ENCODE measurements at places on chromosomes 2 and 18. TPM values are rescaled to one million over a fixed set of nuclear protein-coding genes. Genes with fewer than 3 reads are reported as not detected.
A peak's percentile ranks its signal among the peaks of the same experiment; 100 is the strongest.

DNA sequence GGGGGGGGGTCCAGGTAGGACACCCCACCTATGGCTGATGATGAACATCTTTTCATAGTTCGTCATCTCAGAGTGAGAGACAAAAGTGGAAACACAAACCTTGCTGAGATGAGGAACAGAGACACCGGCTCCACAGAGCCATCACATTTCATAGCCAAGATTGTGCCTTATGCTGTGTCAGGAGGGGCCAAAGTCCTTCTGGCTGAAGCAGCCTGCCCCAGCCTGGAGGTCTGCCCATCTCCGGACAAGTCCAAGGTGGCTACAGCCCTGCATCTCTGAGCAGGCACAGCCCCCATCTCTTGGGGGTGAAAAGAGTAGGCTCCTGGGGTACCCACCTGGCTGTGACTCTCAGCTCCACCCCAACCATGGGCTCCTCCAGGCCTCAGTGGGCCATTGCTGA is 70.3 kb downstream of the ZBTB7C start:
- no peak for DNase-seq

- DNase-seq: no peak
These were observed 74.8 kb downstream of the AKAIN1 start for GRCh38 chr18:5122272-5122671.

DNA sequence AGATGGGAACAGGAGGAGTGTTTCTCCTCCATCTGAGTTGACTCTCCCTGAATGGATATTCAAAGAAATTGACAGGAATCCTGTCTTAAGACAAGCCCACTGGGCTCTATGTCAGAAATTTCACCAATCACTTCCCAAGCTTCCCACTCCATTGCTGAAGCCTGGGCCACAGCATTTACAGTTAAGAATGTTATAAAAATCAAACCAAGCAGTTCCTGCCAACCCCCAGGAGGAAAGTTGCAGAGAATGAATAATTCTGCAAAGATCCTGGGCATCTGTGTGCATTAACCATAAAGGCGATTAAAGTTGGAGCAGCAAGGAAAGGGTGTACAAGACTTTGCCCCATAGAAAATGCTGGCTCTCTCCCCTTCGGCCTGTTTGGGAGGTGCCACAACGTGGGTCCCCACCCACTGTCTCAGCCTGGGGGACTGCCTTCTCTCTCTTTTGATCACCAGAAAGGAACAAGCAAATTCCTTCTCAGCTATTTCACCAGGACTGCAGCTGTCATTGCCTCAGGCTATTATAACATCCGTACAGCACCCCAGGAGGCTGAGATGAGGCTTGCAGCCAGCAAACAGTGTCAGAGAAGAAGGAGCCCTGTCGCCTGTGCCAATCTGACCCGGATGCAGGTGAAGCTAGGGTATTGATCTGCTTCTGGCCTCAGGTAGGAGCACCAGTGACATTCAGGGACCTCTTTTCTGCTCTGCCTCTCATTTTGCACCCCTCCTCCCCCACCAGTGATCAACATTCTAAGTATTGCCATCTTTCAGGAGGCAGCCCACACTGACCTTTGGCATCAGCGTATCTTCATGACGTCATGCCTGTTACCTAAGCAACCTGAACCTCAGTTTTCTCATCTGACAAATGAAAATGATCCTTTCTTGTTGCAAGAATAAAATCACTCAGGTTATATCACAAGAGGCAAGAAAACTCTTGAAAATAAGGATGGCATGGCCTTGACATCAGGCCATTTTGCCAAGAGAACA is 219.0 kb downstream of the SH3BP4 start:
- DNase-seq: peak; percentile 56

- no peak for DNase-seq
These were observed 377.1 kb upstream of the SLC39A10 start for GRCh38 chr2:195279840-195280427.

DNA sequence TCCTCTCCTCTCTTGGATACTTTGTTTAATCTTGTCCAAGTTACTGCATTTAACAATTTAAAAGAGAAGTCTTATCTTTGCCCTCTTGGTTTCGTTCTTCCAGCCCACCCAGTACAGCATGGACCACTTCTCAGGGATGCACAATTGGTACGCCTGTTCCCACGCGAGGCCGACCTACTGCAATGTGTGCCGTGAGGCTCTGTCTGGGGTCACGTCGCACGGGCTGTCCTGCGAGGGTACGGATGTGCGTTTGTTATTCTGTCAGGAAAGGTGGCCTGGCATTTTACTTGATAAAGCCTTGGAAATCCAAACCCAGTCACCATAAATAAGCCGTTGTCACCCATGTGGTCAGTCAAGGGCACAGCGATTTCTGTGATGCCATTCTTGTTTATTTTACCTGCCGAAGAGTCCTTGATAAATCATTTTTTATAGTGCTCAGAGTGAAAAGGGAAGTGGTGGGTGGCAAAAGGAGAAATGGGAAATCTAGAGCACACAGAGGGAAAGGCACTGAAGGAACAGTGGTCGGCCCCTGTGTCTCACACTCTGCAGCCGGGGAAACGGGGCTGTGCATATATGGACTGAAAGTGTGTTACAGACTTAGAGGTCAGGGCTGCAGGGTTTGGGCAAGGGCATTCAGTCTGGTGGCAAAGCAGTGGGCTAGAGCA is 80.5 kb downstream of the DGKD start:
- no peak for DNase-seq

DNA sequence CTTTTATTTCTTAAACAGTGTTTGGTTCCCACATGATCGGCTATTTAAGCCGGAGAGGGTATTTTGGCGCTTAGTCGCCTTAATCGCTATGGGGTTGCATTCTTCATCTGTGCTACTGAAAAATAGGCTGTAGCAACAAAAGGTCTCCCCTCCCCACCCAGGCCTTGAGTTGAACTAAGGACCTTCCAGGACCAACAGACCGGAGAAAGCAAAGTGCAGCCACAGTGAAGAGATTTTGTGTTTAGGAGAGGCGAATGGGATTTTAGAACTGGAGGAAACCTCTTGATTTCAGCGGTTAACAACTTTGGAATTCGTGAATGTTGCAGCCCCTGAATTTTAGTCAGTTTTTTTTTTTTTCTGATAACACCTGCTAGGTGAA is 1.4 kb downstream of the ITGA6 start:
- no peak for DNase-seq

GRCh38 chr2:205908212-205909183 is 177.5 kb downstream of the INO80D start:
- no peak for DNase-seq

DNA sequence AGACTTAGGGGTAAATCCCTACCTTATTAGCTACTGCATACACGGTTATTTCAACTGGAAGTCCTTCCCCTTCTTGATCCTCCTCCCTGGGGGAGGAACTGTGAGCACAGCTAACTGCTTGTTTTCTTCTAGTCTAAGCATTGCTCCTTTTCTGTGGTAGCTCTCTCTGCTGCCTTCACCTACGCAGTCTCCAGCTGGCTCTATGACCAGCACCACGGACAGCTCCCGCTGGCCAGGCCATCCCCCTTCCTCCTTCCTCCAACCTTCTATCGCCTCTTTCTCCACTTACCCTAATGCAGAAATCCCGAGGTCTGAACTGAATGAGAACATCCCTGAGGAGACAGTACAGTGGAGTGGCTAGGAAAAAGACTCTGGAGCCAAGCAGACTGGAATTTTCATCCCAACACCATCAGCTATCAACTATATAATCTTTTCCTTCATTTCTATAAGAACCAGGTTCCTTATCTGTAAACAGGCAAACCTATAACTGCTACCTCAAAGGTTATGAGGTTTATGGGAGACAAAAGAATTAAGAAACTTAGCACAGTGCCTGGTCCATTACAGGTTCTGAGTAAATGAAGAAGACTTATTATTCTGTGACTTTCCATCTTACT is 4.7 kb upstream of the CFAP65 start:
- peak; percentile 28 for DNase-seq

- DNase-seq: no peak
These were observed 97.4 kb upstream of the DDX18 start for GRCh38 chr2:117717072-117717471.

- DNase-seq: no peak
These were observed 54.2 kb upstream of the FRZB start for GRCh38 chr2:182920631-182921056.

- DNase-seq: no peak
These were observed 108.1 kb downstream of the PRPF40A start for GRCh38 chr2:152609154-152609553.

DNA sequence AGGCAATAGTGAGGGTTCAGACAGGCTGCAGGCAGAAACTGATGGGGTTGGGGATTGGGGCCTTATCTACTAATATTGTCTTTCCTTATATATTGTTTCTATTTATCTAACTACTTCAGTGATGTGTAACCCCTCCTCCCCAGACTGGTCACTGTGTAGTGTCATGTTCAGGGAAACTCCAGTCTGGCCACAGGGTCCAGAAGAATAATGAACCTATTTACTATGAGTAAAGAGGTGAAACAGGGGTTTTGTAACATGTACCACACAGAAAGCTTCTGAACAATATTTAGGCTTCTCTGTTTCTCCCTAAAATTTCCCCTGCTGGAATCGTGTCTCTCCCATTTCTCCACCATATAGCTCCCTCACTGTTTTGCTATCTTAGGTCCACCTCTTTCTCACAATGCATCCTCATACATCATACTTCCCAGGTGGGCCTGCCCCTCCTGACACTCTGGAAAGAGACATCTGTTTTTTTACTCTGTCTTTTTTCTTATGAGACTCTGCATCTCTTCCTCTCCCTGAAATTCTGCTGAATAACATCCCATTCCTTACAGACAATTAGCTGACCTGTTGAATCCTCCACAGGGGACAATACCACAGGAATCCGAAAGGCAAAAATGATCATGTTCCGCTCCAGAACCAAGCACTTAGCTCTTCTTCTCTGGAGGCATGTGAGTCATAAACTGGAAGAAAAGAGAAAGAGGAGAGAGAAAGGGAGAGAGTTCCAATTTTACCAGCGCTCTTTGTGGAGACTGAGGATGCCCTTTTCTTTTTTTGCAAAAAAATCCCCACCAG is 154.8 kb downstream of the ZEB2 start:
- DNase-seq: peak; percentile 83

- no peak for DNase-seq
These were observed 41.4 kb upstream of the AKAIN1 start for GRCh38 chr18:5238371-5238976.

DNA sequence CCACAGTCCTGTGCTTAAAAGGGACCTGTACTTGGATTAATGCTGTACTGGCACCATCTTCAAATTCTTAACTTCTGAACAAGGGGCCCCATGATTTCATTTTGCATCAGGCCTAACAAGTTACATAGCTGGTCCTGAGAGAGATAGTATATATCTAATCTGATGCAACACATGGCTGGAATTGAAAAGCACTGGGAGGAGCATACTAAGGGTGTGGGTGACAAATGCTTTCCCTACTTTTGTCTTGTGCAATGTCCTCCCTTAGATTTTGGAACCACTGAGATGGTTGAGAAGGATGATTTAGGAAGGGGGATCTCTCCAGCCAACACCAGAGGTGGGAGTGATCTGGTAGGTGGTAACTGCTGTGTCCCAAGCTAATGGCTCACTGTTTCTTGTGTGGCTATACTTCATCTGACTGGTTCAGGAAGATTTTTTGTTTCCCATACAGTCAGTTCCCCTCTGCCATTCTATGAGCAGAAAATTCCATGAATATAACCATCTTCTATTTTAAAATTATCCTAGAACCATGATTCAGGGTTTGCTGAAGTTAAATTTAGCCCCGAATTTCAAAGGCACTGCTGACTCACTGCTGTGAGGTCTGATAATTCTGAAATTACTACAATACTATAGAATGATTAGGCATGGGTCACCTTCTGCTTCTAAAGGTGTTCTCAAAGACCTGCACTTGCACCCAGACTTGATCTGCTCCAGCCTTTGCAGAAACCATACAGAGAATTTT is 108.3 kb upstream of the NCKAP5 start:
- no peak for DNase-seq

DNA sequence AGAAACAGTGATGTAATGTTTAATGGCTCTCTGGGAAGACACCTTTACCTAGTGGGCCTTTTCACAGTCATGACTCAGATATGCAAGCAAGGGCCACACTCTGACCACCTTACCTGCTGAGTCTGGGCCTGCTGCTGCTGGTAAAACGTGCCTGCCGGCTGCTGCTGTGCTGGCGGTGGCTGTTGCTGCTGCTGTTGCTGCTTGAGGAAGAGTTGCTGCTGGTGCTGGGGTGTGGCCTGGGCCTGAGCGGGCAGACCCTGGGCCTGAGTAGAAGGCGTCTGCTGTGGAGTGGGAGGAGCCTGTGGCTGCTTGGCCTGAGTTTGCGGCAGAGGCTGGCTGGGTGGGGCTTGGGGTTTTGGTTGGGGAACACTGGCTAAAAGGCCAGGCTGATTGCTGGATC is 81.6 kb upstream of the NFU1 start:
- peak; percentile 93 for DNase-seq

The ACVR1 gene
- 41.2 TPM for total RNA-seq

The PID1 gene
- 0.53 TPM for total RNA-seq

The RGPD8 gene
- 16.7 TPM for total RNA-seq

The THUMPD2 gene
- total RNA-seq: 15.0 TPM

The LRP1B gene
- 0.13 TPM for total RNA-seq

Measured in mammary epithelial cell (primary cell).